ENCODE measurements at places on chromosomes 16 and 17. TPM values are rescaled to one million over a fixed set of nuclear protein-coding genes. Genes with fewer than 3 reads are reported as not detected.

CD79B gene
- 3.3 TPM for total RNA-seq

BAHCC1 gene
- total RNA-seq, result 14.4 TPM

ZPBP2 gene
- total RNA-seq, result not detected

RGS9 gene
- total RNA-seq, result 6.6 TPM

LGALS9B gene
- not detected for total RNA-seq

C17orf67 gene
- total RNA-seq, result 0.67 TPM

C1QL1 gene
- 1.3 TPM for total RNA-seq

CDH1 gene
- total RNA-seq, result 0.11 TPM

CLDN9 gene
- not detected for total RNA-seq

TMEM106A gene
- 20.1 TPM for total RNA-seq

MT1G gene
- 146 TPM for total RNA-seq

IGFALS gene
- 0.27 TPM for total RNA-seq

SCPEP1 gene
- 267 TPM for total RNA-seq

ASGR2 gene
- not detected for total RNA-seq

TBC1D3B gene
- total RNA-seq, result 2.7 TPM

GHDC gene
- total RNA-seq, result 59.6 TPM

RAP1GAP2 gene
- 6.6 TPM for total RNA-seq

MYH3 gene
- not detected for total RNA-seq

ZACN gene
- not detected for total RNA-seq

ORAI3 gene
- total RNA-seq, result 86.3 TPM

Data from adrenal gland (tissue), 19 donors.